ENCODE measurements at places on chromosomes 7 and 10. TPM values are rescaled to one million over a fixed set of nuclear protein-coding genes. Genes with fewer than 3 reads are reported as not detected.
A peak's percentile ranks its signal among the peaks of the same experiment; 100 is the strongest.

GRCh38 chr7:84336766-84337165, 142.2 kb upstream of the SEMA3A start:
- H3K36me3 ChIP-seq = no peaks in the 10 kb centered on the region
- no peak overlapping the region for H3K4me3 ChIP-seq

GRCh38 chr7:30697719-30698460, 15.6 kb upstream of the CRHR2 start:
- H3K27ac ChIP-seq = peak overlapping the region; percentile 64
- H3K4me3 ChIP-seq = peak overlapping the region; percentile 21
- H3K36me3 ChIP-seq = no peaks in the 10 kb centered on the region
- ATAC-seq = peak; percentile 50
- H3K27me3 ChIP-seq = peaks cover 6% of the 10 kb centered on the region
- peaks cover 27% of the 10 kb centered on the region for H3K4me1 ChIP-seq

DNA sequence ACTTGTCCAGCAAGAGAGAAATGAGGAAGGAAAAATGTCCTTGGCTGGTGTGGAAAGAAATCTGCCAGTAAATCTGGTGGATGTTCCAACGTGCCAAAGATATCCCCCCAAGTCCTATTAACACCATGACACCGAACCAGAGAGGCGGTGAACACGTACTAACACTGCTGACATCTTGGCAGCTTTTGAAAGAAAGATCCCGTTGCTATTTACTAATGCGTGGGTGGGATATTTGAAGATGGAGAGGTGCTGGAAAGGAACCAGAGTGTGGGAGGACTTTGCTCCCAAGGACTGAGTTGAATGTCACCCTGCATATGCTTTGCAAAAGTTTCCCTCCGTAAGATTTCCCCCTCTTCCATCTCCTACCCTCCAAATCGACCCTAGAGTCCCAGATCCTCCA, 7.9 kb downstream of the CCDC3 start:
- no peaks in the 10 kb centered on the region for H3K36me3 ChIP-seq
- H3K4me3 ChIP-seq = no peak overlapping the region
- H3K4me1 ChIP-seq = no peaks in the 10 kb centered on the region

DNA sequence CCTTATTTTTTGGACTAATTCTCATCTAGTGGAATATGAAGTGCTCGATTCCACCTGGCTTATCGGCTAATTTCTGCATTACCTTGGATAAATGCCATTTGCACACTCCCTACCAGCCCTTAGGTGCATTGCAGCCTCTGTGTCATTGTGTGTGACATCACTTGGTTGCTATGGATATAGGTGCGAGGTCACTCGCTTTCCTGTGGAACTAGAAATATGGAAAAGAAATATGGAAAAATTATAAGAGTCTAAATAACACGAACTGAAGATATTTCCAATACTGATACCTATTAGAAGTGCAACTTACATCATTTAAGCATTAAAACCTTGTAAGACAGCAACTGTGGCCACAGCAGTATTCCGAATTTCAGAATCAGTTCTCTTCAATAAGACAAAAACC, 2.0 kb downstream of the YWHAG start:
- peak overlapping the region; percentile 97 for H3K27ac ChIP-seq
- no peaks in the 10 kb centered on the region for H3K36me3 ChIP-seq
- peaks cover 70% of the 10 kb centered on the region for H3K4me1 ChIP-seq
- H3K4me3 ChIP-seq = peak overlapping the region; percentile 96

GRCh38 chr7:15433151-15433550, 128.7 kb downstream of the AGMO start:
- no peaks in the 10 kb centered on the region for H3K27me3 ChIP-seq
- H3K36me3 ChIP-seq = no peaks in the 10 kb centered on the region

- no peak overlapping the region for H3K4me3 ChIP-seq
- no peaks in the 10 kb centered on the region for H3K4me1 ChIP-seq
- no peak for ATAC-seq
- H3K27ac ChIP-seq = no peak overlapping the region
Observed at GRCh38 chr7:155189590-155189989, 108.1 kb upstream of the INSIG1 start.

DNA sequence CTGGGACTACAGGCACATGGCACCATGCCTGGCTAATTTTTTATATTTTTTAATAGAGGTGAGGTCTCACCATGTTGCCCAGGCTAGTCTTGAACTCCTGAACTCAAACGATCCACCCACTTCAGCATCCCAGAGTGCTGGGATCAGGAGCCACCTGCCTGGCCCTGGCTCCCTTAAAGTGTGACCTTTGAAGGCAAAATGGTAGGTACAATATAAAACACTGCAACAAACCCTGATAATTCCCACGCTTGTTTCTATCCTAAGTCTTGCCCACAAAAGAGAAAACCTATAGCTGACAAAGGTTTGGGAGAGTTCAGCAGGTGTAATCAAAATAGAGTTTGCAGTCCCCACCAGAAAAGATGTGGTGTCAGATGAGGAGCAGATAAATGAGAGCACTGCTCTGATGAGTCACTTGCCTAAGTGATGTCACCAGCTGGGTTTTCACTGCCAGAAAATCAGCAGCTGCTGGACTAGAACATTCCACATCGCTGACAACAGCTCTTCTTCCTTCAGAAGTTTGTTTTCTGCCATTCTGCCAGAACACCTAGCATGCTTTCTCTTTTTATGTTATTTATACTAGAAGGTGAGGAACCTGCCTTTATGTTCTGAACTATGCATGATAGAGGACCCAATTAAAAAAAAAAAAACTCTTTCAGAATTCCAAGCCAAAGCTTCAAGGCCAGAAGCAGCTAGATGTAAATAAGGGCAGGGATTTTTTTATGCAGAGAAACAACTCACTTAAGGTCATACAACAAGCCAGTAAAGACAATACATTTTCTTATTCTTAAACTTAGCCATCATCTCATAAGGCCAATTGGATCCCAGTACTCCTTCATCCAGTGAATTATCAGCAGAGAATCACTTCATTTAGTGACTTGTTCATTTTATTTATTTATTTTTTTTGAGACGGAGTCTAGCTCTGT, 18.0 kb downstream of the PURB start:
- H3K27me3 ChIP-seq = no peaks in the 10 kb centered on the region
- peak; percentile 87 for ATAC-seq
- no peaks in the 10 kb centered on the region for H3K36me3 ChIP-seq
- no peak overlapping the region for H3K4me3 ChIP-seq

DNA sequence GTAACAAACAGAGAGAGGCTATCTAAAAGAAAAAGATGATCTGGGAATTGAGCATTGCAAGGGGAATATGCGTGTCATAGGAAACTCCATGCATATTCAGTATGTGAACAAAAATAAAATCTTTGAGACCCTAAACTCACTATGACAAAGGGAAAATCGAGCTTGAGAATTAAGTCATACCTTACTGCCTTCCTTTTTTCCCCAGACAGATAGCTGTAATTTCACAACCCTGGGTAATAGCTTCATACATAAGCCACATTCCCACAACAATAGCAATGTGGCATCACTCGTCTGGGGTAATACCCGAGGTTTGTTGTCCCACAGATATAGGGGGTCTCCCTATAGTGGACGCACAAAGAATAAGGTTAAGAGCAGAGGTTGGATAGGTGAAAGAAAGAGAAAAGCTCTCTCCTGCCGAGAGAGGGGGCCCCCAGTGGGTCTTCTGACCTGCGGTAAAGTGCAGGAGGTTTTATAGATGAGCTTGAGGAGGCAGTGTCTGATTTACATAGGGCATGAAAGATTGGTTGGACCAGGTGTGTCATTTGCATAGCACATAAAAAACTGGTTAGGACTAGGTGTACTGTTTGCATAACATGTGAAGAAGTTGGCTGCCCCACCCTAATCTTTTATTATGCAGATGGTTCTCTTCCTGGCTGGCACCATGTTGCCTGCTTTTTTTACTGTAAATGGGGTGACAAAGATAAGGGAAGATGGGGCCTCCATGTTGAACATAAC, 11.6 kb downstream of the CYP3A43 start:
- no peaks in the 10 kb centered on the region for H3K4me1 ChIP-seq
- ATAC-seq = no peak
- H3K27me3 ChIP-seq = no peaks in the 10 kb centered on the region
- H3K27ac ChIP-seq = no peak overlapping the region

DNA sequence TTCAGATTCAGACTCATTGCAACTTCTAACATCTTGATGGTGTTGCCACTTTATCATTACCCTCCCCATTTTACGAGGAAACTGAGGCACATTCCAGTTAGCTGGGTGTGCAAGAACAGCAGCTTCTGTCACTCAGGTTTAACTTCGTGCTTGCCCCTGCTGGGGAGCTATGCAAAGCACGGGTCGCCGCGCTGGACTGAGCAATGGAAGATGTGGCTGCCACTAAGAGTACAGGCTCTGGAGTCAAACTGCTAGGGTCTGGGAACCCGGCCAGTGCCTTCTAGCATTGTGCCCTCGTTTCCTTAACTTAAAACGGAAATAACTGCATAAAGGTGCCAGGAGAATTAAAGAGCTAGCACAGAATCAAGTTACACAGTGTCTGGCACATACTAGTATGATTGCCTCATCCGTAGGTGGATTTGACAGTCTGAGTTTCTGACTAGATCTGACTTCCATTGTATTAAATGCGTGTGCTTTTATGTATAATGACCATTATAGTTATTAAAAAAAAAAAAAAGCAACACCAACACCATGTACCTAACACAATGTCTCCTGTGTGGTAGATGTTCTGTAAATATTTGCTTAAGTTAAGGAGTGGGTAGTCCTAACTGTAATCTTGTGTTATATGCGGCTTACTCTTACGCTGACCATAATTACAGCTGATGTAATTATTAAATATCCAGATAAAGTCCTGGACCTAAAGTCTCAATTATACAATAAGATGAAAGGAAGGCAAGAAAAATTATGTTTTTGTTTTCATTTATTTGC, 842 bp downstream of the ZNF22 start:
- no peaks in the 10 kb centered on the region for H3K27me3 ChIP-seq
- peak; percentile 37 for ATAC-seq
- H3K4me3 ChIP-seq = peak overlapping the region; percentile 35
- H3K4me1 ChIP-seq = peaks cover 6% of the 10 kb centered on the region
- H3K36me3 ChIP-seq = peaks cover 26% of the 10 kb centered on the region
- peak overlapping the region; percentile 97 for H3K27ac ChIP-seq

DNA sequence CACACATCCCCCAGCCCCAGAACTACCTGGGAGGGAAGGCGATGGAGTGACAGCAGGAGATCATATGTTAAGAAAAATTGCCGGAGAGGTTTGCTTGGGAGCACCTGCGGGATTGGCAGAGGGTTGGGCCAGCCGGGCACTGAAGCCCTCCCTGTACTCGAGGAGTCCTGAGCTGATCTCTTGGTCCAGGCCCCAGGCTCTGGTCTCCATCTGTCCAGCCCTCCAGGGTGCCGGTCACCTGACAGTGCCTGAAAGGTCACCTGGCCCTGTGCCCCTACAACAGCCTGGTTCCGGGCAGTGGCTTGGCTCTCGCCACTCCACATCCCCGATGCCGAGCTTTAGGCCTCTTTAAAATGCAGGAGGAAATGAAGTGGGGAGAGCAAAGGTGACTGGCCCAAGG, 47.3 kb upstream of the PCBD1 start:
- H3K36me3 ChIP-seq = no peaks in the 10 kb centered on the region
- H3K27ac ChIP-seq = no peak overlapping the region
- ATAC-seq = no peak
- H3K27me3 ChIP-seq = peaks cover 8% of the 10 kb centered on the region

- H3K4me3 ChIP-seq = no peak overlapping the region
- ATAC-seq = no peak
- H3K36me3 ChIP-seq = no peaks in the 10 kb centered on the region
- peaks cover 4% of the 10 kb centered on the region for H3K4me1 ChIP-seq
Observed at GRCh38 chr7:157013101-157013500, 2.6 kb upstream of the MNX1 start.

Gene EPO
- total RNA-seq = not detected

Gene BLNK
- 2.4 TPM for total RNA-seq

Gene LIPJ
- total RNA-seq = 0.13 TPM

Gene FGL2
- 756 TPM for total RNA-seq

Measured in gastroesophageal sphincter (tissue), 4 donors.